ENCODE measurements at places on chromosomes 12 and 14.

DNA sequence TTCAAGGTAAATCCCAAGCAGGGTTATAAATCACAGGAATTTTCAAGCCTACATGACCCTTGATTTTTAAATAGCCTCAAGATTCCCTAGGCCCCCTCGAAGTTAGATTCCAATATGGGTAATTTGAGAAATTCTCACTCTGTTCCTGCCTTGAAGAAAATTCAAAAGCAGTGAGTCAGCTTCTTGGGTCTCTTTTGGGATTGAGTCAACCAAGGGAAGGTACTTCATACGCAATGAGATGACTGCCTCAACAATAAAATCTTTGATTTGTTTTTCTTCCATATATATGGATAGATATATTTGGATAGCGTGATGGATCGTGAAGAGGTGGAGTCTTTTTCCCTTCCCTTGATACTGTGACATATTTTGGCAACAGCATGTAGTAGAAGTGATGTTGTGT is 180.4 kb upstream of the ATP2B1 start:
- no peaks in the 10 kb centered on the region for H3K27me3 ChIP-seq
- no peak overlapping the region for H3K27ac ChIP-seq
- H3K4me1 ChIP-seq: no peaks in the 10 kb centered on the region
- H3K4me3 ChIP-seq: no peak overlapping the region
- no peak for DNase-seq

DNA sequence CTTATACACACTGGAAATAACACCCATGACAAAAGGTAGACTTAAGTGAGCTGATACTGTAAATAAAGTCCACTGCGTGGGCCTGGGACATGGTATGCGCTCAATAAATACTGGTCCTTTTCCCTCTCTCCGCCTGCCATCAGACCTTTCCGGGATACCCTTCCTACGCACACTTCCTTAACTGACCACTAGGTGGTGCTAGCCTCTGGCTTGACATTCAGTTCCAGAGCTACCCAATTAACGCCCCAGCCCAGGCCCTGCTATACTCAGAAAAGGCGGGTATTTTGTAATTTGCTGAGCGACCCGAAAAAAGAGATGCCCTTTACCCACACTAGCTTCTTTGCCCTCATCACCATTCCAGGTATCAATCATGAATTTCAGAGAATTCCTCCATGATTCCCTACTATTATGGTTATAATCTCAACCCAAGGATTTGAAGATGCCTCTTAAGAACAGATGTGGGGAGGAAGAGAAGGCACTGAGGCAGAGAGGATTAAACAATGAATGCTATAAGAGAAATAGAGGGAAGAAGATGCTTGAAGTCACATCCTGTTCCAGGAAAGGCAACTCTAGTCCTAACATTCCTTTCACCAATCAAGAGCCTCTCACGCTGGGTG is 3.9 kb upstream of the LRP1 start:
- H3K27me3 ChIP-seq: no peaks in the 10 kb centered on the region
- no peak overlapping the region for H3K27ac ChIP-seq
- H3K36me3 ChIP-seq: no peaks in the 10 kb centered on the region
- H3K4me1 ChIP-seq: no peaks in the 10 kb centered on the region
- no peak overlapping the region for H3K4me3 ChIP-seq
- DNase-seq: peak; percentile 83

- DNase-seq: no peak
- no peak overlapping the region for H3K4me3 ChIP-seq
- peaks cover 6% of the 10 kb centered on the region for H3K4me1 ChIP-seq
- no peaks in the 10 kb centered on the region for H3K27me3 ChIP-seq
- H3K36me3 ChIP-seq: peaks cover 13% of the 10 kb centered on the region
- no peak overlapping the region for H3K27ac ChIP-seq
Measured at GRCh38 chr12:131975228-131975627, 25.5 kb downstream of the EP400 start.

DNA sequence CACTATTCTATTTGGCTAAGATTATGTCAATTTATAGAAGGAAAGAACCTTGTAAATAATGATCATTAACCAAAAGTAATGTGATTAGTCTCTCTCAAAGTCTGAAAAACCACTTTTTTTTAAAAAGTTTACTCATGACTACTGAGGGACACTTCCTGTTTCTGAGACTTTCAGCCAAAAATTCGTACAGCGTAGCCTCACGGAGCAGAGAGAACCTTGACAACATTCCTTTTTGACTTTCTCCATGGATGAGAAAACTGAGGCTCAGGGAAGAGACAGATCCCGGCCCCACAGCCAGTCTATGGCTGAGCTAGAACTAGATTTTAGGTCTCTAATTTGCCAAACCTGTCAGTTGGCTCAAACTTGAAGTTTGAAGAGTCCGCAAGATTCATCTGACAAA is 68.2 kb downstream of the DAD1 start:
- no peaks in the 10 kb centered on the region for H3K36me3 ChIP-seq
- H3K4me3 ChIP-seq: no peak overlapping the region
- H3K4me1 ChIP-seq: peaks cover 44% of the 10 kb centered on the region
- no peaks in the 10 kb centered on the region for H3K27me3 ChIP-seq

DNA sequence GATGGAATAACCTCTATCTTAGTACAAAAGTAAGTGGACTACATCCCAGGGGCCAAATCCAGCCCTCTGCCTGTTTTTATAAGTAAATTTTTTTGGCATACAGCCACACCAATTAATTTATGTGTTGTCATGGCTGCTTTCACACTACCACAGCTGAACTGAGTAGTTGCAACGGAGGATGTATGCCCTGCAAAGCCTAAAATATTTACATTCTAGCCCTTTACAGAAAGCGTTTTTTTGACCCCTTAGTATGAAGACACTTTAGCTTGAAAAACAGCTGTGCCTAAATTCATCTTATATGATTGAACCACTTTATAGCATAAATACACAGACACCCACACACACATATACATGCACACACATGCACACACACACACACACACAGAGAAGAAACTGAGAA is 501.6 kb downstream of the EGLN3 start:
- H3K27me3 ChIP-seq: no peaks in the 10 kb centered on the region
- no peak overlapping the region for H3K27ac ChIP-seq
- no peaks in the 10 kb centered on the region for H3K36me3 ChIP-seq
- no peak for DNase-seq
- no peaks in the 10 kb centered on the region for H3K4me1 ChIP-seq
- no peak overlapping the region for H3K4me3 ChIP-seq

DNA sequence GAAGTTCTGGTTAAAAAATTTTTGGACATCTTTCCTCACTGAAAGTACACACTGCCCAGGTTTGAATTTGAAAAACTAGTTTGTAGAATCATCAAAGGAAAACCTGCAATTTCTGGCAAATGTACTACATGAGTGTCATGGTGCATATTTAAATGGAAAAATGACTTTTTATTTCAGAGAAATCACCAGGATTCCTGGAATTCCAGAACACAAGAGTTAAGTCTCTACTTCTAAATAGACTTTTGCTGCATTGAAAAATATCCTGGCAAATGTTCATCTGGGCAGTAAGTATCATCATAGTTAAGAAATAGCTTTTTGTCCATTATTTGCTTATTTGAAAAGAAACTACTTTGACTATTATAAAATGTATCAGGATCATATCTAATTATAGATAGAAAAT is 275.1 kb downstream of the PRKD1 start:
- DNase-seq: no peak
- peaks cover under 1% of the 10 kb centered on the region for H3K36me3 ChIP-seq
- H3K4me1 ChIP-seq: no peaks in the 10 kb centered on the region
- H3K27ac ChIP-seq: no peak overlapping the region
- H3K27me3 ChIP-seq: no peaks in the 10 kb centered on the region

DNA sequence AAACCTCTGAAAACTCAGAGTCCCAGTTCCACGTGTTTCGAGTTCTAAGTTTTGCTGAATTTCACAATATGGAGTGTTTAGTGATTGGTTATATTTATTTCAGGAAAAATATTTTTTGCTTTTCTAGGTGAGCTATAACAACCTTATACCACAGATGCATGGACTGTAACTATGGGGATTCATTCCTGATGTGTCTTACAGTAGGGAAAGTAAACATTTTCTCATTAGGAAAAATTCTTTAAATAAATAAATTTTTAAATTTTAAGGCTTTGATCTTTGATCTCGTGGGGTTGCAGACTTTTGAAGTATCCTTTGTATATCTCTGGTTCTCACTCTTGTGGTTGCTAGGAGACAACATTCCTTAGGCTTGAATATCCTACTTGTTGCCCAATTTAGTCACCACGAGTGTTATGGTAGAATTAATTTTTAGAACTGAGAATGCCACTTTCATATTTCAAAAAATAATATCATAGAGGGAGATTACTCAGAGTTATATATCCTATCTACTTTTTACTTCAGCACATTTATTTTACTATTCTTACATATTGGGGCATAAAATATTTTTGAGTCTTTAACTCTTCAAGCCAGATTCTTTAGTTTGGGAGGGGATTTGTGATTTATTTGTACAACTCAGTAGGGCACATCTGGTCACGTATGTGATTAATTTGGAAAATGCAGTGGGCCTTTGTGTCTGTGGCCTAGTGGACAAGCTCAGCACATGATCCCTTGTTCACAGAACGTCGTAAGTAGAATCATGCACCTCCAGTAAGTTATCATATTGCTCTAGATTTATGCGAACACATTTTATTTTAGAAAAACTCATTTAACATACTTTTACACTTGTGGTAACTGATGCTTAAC is 224.0 kb downstream of the TTC6 start:
- H3K4me1 ChIP-seq: peaks cover 17% of the 10 kb centered on the region
- no peak for DNase-seq
- H3K27me3 ChIP-seq: no peaks in the 10 kb centered on the region

DNA sequence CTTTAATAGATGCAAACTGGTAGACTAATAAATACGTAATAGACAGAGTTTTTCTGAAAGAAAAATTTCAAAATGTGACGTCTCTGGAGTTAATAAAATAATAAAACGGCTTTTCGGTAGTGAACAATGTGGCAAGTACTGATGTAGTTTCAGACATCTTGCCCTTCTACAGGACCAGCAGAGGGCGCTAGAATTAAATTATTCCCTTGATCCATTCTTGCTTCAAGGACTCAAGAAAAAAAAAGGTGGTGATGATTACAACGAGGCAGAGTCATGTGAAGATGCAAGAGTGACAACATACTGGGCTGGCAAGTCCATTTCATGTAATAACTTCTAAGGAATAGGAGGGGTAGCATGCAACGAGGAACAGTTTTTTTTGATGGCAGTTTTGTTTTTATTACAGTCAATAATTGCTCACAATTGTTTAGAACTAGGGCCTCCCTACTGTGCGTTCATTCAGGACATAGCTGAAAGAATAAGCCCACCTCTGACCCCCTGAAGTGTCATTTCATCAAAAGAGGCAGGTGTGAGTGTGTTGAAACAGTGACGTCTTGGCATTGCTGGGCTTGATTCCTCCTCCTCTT is 101.0 kb upstream of the GZMB start:
- no peaks in the 10 kb centered on the region for H3K36me3 ChIP-seq
- H3K27ac ChIP-seq: no peak overlapping the region
- DNase-seq: no peak
- no peak overlapping the region for H3K4me3 ChIP-seq

DNA sequence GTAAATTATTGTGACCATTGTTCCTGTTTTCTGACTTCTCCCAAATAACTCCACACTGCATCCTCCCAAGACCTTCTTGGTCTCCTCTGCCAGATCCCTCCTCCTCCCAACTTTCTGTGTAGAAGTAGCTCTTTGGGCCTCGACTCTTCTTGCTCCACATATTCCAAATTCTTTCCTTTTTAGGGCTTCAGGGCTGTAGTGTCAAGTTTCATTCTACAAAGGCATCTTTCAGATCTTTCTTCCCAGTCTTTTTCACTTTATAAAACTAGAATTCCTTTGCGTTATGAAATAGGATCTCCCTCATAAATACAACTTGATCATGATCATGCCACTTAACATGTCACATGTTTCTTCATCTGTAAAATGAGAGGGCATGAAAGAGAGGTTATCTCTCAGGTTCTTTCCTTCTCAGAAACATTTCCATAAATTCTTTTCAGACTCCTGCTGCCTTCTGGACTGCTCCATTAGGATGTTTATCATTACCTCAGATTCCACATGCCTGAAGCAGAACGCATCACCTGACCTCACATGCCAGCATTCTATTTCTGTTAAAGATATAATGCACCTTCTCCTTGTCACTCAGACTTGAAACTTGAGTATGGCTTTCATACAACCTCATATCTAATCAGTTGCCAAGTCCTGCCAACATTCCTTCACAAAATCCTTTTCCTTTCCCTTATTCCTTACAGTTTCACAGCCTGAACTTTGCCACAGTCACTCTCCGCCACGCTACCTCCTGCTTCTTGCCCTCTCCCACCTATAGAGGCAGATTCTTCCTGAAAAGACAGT is 8.5 kb downstream of the SLC38A1 start:
- no peaks in the 10 kb centered on the region for H3K27me3 ChIP-seq
- H3K27ac ChIP-seq: peak overlapping the region; percentile 41
- no peaks in the 10 kb centered on the region for H3K4me1 ChIP-seq
- no peaks in the 10 kb centered on the region for H3K36me3 ChIP-seq
- no peak for DNase-seq

DNA sequence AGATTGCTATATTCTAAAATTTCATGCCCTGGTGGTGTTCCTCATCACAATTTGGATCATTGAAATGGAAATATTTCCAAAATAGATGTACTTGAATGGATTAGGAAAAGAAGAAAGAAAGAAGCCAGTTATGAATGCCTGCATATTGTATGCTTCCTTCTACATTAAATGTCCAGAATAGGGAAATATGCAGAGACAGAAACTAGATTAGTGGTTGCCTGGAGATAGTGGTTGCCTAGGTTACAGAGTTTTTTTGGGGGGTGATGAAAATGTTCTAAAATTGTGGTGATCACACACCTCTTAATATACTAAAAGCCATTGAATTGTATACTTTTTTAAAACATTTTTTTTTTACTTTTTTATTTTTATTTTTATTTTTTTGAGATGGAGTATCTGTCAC is 18.0 kb downstream of the TUBA1A start:
- no peaks in the 10 kb centered on the region for H3K4me1 ChIP-seq
- DNase-seq: no peak
- H3K27ac ChIP-seq: no peak overlapping the region

DNA sequence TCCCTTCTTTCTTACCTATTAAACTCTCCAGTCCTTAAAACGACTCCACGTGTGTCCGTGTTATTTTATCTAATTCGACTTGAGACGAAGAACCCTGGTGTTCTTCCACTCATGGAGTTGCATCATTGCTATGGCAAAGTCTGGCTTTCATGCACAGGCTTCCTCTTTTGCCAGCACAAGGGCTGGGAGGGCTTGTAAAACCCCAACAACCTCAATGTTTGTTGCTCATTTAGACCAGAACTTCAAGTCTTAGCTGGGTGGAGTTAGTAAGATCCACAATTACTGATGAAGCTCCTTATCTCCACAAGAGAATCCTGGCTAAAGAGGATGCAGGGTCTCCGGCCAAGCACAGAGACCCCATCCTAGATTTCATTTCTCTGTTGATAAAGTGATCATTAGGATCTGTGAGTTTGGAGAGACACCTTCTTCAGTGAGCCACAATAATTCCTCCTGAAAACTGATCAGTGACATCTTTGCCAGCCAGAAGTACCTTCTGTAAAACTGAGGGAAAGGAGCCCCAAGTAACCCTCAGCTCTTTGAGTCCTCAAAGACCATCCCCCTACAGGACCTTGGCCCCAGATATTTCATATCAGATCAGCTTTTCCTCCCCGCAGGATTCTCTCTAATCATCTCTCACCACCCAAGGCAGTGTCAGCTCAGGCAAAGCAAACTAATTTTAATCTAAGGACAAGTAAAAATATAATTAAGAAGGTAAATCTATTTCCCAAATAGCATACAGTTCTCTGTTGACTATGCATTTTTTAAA is 514.6 kb downstream of the FUT8 start:
- H3K4me3 ChIP-seq: no peak overlapping the region
- no peaks in the 10 kb centered on the region for H3K36me3 ChIP-seq
- no peak overlapping the region for H3K27ac ChIP-seq
- H3K27me3 ChIP-seq: no peaks in the 10 kb centered on the region
